A172 (cell line): ENCODE measurements at places on chromosomes 16 and 17. TPM values are rescaled to one million over a fixed set of nuclear protein-coding genes. Genes with fewer than 3 reads are reported as not detected.

DNA sequence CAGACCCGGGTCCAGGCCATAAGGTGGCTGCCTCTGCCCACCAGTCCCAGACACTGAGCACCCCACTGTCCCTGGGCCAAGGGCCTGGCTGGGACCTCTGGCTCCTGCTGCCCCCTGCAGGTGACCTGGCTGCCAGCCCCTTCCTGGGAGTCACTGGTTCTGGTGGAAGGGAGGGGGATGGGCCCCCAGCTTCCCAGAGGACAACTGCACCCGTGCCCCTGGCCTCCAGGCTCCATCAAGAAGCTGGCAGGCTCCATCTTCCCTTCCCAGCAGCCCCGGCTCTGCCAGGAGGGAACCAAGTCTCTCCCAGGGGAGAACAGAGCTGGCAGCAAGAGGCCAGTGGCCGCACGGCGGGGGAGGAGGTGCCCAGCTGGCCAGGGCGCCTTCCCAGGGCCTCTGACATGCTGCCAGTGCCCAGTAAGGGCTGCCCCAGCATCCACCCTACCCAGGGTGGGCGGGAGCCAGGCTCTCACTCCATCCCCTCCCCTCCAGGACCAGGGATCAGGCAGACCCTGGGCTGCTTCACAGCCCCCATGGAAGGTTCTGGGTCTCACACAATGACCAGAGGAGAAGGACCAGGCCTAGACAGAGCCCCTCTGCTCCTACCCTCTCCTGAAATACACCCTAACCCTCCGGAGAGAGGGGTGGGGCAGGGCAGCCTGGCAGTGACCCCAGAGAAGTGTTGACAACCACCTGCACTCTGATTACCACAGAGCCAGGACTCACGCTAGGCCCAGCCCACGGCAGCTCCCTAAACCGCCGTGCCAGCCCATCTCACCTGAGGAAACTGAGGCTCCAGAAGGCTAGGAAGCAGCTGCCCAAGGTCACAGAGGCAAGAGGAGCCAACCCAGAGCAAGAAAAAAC, 3.6 kb downstream of the CLUH start:
- no peak for DNase-seq

DNA sequence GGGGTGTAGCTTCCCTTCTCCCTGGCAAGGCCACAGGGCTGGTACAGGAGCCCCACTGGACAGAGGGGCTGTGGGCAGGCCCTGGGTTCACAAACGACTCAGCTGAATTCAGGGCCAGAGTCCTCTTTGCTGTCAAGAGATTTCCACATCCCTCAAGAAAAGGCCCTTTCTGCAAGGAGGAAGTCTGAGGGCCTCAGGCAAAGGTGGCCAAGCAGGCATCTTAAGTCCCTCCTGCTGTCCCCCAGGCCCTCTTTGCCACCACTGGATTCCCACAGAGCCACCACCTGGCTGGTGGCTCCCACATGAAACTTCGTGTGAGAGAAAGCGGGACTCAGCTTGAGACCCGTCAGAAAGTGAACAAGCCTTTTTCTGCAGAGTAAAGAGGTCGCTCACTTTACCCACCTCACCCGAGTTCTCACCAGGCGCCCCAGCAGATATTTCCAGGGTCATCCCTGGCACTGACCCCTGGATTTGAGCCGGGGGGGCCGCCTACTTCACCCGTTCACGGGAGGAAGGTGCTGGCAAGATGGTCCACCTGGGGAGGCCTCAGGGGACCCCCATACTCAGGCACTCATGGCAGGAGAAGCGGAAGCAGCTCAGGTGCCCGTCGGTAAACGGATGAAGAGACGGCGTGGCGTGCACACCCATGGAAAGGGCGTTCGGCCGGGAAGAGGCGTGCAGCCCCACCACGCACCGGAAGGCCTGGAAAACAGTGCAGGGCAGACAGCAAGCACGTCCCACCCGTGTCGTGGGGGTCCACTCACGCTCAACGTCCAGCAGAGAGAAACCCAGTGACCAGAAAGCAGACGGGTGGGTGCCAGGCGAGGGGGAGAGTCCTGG, 3.6 kb downstream of the RNF166 start:
- DNase-seq, result no peak

- DNase-seq, result no peak
Measured at GRCh38 chr16:56549744-56550385, 15.0 kb upstream of the MT4 start.

CORO6 gene
- 12.2 and 14.8 TPM in 2 replicates for total RNA-seq

INPP5K gene
- total RNA-seq, result 36.1 and 40.8 TPM in 2 replicates

IGFALS gene
- not detected in 2 replicates for total RNA-seq
